ENCODE measurements at places on chromosomes 5 and 9.

DNA sequence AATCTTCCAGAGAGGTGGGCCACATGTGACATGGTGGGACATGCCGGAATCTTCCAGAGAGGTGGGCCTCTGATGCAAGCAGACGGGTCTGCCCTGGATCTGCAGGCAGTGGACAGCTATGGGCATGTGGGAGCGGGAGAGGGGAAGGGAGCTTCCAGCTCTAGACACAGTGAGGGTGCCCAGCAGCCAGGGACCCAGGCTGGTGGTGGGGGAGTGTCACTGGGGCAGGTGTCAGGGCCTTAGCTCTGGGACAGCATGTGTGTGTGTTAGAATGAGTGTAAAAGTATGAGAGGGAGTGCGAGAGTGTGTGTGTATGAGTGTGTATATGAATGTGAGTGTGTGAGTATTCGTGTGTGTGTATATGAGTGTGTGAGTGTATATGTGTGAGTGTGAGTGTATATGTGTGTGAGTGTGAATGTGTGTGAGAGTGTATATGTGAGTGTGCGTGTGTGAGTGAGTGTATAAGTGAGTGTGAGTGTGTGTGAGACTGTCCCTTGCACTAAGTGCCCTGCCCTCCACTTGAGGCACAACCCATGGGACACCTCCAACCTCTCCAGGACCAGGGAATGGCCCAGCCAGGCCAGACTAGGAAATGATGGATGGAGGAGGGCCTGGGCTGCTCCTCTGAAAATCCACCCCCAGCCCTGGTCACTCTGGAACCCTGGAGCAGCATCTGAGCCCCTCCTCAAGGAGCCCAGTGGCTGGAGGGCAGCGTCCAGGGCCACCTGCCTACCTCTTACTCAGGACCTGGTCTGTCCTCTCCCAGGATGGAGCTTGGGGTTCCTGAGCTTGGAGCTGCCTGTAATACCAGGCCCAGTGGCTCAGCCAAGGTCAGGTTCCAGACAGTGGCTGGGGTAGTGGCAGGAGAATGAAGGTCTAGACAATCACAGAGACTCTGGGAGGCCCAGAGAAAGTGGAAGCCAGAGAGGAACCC lies 122.2 kb downstream of the C9orf50 start:
- DNase-seq = no peak

DNA sequence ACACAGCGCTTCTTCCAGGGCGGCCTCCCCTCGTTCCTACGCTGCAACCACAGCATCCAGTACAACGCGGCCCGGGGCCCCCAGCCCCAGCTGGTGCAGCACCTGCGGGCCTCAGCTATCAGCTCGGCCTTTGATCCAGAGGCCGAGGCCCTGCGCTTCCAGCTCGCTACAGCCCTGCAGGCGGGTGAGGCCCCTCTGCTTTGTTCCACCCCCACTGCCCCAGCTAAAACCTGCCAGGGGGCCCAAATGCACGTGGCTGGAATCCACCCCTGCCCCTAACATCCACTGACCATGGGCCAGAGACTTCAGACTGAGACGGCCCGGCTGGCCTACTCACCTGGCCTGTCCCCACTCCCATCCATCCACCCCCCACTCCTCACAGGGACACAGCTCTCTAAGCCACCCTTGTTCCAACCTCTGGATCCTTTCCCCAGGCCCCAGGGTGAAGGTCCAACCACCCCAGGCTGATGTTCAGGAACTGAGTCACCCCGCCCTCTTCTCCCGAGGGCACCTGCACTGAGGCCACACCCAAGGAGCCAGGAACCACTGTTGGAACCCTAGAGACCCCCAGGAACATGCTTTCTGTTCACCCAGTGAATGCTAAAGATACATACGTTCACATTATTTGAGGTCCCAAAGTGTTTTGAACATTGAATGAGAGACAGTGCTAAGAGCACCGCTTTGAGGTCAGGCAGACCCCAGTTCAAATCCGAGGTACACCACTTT lies 18.9 kb upstream of the ASS1 start:
- DNase-seq = no peak

DNA sequence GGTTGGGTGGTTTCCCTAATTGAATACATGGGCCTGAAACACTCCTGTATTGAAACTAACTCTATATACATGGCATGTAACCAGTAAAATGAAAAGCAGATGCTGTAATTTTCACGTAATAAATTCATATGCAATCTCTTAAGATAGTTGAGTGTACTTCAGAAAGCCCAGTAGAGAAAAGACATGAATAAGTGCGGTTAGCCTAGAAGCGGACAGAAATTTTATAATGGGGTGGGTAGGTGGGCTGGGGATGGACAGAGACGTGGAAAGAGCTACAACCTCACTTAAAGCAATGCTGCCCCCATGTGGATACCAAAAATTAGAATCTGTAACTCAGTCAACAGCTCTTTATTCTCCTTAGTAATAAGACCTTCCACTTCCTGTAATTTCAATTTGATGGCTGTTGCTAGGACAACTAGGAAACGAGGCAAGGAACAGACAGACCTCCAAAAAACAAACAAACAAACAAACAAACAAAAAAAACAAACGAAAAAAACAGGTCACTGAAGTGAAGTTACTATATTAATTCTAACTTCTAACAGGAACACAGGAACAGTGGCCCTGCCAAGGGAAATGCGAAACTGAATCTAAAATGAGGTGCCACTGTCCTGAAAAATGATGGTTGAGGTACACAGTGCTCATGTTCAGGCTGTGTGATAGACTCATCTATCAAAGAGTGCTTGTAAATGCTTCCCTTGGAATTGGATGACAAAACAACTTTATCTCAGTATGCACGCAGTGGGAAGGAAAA lies 103.4 kb upstream of the GNA14 start:
- peak; percentile 79 for DNase-seq

GRCh38 chr5:169201597-169201996 lies 99.3 kb downstream of the SLIT3 start:
- DNase-seq = no peak

- peak; percentile 99 for DNase-seq
Observed at GRCh38 chr9:126791406-126792230, 13.2 kb upstream of the ZBTB43 start.

- no peak for DNase-seq
Observed at GRCh38 chr5:62718324-62718723, 139.7 kb downstream of the LRRC70 start.

GRCh38 chr5:167827766-167828165 lies 463.7 kb upstream of the WWC1 start:
- DNase-seq = no peak
